Pancreas (tissue), 10 donors: ENCODE measurements at places on chromosomes 6 and 20. TPM values are rescaled to one million over a fixed set of nuclear protein-coding genes. Genes with fewer than 3 reads are reported as not detected.

DNA sequence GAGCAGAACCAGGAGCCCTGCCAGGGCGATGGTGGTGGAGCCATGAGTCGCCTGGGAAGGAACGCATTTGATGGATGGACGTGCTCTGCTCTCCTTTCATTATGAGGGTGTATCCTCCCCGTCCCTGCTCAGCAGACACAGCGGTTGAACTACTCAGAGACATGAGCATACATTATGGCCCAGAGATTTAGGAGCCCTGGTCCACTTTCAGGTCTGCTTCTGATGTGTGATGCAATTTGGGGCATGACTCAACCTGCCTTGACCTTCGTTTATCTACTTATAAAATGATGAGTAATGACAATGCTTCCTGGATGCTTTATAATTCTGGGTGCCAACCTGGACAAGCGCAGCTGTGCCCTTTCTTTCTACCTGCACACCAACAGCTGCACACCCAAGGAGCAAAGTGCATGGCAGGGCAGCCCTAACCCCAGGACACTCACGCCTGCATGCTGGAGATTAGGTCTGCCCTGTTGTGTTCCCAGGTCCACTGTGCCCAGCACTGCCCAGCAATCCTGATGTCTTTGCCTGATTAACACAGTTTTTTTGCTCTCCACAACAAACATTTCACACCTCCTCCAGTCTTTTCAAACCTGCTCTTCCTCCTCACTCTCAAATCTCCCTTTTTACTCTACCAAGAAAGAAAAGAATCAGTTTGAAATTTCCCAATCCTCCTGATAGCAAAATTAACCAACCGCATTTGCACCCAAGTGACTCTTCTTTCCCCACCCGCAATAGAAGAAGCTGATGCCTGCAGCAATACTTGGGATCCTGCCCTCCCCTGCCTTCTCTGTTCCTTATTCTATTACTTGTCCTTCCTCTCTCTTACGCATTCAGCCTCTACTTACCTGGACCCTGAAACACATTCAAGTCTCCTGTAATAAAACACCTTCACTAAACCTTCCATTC is 81.2 kb downstream of the EZR start:
- H3K27ac ChIP-seq = no peak overlapping the region
- no peak overlapping the region for H3K4me3 ChIP-seq
- H3K36me3 ChIP-seq = no peaks in the 10 kb centered on the region
- H3K27me3 ChIP-seq = no peaks in the 10 kb centered on the region
- no peaks in the 10 kb centered on the region for H3K4me1 ChIP-seq
- DNase-seq = no peak

OPRL1 gene
- 1.5 TPM for total RNA-seq

DNA sequence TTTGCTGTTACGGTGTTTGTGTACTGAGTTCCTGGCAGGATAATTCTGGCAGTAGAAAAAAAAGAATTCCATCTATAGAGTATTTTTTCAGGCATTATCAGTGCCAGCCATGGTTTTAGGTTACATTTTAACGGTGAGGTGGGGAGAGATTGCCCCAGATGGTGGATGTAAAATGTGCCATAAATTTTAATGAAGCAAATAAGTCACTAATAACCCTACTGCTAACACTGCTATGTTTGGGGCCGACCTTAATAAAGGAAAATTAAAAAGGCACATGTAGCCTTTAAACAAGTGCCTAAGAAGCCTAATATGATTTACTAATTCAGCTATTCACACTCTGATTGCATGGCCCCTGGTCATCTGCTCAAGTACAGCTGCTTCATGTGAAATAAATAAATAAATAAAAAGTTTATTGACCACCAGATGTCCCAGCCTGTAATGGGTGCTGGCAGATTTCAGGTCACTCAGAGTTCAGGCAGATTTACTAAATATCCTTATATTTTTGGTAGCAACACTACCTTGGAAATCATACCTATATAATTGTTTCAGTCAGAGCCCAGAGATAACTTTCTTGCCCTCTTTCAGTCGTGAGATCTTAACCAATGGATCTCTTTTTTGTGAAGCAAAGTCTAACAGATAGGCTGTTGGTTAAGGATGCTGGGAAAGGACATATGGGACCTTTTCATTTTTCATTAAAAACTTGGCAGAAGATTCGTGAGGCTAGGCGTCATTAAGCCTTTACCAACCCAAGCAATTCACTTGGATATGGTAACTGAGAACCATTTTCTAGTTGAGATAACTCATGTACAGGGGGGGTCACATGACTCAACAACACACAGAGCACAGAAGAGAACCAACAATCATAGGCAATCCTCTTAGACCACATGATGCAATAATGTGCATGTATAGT is 495.0 kb upstream of the NRSN1 start:
- H3K27ac ChIP-seq = no peak overlapping the region
- H3K4me1 ChIP-seq = no peaks in the 10 kb centered on the region
- DNase-seq = no peak
- H3K27me3 ChIP-seq = no peaks in the 10 kb centered on the region
- H3K36me3 ChIP-seq = no peaks in the 10 kb centered on the region

TBC1D7 gene
- total RNA-seq = 7.0 TPM

DNA sequence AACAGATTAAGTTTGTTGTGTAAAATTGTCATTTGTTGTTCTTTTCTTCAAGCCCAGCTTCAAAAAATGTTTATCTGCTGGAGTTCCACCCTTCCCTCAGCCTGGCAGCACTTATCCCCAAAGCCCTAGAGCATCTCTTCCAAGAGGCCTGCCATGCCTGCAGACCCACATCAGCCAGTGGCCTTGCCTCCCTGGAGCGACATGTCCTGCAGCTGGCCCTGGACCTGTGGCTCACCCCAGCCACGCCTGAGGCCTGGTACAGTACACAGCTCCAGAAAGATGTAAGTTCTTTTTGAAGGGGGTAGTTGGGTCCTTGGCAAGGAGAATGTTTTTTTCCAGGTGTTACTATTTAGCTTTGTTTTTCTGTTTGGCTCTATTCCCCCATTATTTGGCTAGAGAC is 124.8 kb downstream of the CD164 start:
- no peak overlapping the region for H3K27ac ChIP-seq
- DNase-seq = no peak
- no peak overlapping the region for H3K4me3 ChIP-seq
- H3K27me3 ChIP-seq = no peaks in the 10 kb centered on the region
- H3K4me1 ChIP-seq = no peaks in the 10 kb centered on the region

GRCh38 chr20:53847139-53847836 is 223.1 kb downstream of the BCAS1 start:
- H3K36me3 ChIP-seq = no peaks in the 10 kb centered on the region
- no peak overlapping the region for H3K27ac ChIP-seq
- no peaks in the 10 kb centered on the region for H3K27me3 ChIP-seq

KIAA1755 gene
- total RNA-seq = 1.4 TPM
